ENCODE measurements at places on chromosomes 5 and 9. TPM values are rescaled to one million over a fixed set of nuclear protein-coding genes. Genes with fewer than 3 reads are reported as not detected.
A peak's percentile ranks its signal among the peaks of the same experiment; 100 is the strongest.

DNA sequence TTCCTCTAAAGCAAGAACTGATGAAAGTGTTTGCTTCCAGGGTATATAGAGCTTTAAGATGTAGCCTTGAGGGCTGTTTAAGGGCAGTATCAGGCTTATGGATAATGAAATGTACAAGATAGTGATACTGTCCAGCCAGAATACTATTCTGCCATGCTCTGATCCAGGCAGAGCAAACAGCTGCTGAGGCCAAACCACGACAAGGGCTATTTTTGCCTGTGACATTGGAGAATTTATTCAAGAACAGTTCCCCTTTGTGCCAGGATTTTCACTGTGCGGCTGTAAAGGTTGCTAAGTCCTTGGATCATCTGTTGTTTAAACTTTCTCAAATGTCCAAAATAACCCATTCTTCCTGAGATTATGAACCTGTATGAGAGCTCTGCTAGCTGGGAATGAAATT, 70.4 kb downstream of the OTP start:
- no peak for DNase-seq

GRCh38 chr5:60417500-60418181, 282.3 kb downstream of the DEPDC1B start:
- DNase-seq = no peak

The PAX5 gene
- not detected for total RNA-seq

DNA sequence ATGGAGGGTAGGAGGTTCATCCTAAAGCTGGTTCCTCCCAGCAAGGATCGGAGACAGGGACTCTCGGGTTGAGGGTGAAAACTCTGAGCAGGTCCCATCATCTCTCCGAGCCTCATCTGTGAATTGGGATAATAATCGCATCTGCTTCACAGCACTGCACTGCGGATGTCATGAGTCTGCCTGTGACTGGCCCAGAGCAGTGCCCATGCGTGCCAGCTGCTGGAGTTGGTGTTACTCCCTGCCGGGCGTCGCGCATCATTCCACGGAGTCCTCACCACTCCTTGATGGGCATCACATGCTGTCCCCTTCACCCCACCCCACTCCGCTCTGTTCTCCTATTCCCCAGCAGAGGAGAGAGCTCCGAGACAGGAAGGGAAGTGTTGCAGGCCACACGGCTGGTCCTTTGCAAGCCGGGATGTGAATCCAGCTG, 35.1 kb upstream of the ORM1 start:
- DNase-seq = no peak

GRCh38 chr5:156331845-156332244, 4.9 kb downstream of the SGCD start:
- DNase-seq = no peak

DNA sequence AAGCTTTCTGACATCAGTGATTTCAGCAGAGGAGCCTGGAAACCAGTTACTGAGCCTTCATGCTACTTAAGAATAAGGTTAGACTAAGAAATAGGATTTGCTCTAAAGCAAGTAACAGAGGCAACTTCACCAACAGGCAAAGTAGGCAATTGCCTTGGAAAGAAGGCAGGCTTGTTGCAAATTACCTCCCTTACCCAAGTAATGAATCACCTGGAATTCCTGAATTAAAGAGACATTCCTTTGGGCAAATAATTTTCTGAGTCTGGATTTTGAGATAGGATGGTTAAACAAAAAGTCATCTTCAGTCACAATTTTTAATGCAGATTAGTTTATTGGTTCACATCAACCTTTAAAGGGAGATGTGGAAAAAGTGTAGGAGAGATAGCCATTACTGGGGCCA, 92.8 kb downstream of the ITGA1 start:
- DNase-seq = no peak

DNA sequence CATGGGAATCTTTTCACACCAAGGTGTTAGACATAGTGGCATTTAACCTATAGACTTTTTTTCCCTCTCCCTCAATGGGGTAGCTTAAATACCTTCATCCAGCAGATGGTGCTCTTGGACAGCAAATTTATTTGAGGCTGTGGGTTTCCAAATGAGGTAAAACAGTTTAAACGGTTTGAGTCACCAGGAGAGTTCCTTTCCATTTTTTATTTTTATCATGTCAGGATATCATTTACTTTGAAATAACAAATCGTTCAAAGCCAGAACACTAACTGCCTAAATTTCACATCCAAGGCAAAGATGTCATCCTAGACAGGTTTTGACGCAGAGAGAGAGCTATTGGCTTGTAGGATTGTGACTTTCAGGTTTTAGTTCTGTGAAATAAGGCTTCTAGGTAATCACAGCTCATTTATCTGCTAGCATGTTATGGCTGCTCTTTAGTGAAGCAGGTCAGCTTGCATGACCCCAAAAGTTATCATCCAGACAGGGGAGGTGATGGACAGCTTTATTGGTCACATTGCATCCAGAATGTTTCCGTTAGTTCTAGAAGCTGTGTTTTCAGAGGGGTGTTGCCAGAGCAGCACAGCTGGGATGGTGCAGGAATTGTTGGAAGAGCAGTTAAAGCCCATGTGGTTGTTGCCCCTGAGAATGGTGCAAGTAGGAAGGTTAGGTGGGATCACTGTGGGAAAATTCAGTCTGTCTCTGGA, 69.8 kb downstream of the KDM4C start:
- peak; percentile 36 for DNase-seq

DNA sequence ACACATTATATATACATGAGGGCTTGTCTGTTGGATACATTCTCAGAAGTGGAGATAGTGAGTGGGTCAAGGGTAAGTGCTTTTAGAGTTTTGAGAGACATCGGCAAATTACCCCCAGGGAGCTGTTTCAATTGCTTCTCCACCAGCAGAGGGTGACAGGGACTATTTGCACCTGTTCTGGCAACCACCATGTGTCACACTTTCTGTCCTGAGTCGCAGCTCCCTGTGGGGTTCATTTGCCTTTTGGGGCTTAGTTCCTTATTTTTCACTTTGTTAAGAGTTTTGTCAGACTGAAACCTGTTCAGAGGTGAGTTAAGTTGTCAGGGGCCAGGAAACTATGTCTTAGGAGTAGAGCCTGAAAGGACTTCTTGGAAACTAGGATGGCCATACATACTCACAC, 20.1 kb upstream of the SLC36A1 start:
- DNase-seq = no peak

The IL7R gene
- 41.7 TPM for total RNA-seq

- no peak for DNase-seq
Observed at GRCh38 chr9:109856785-109857184, 76.8 kb downstream of the PALM2AKAP2 start.

- DNase-seq = no peak
Observed at GRCh38 chr9:128718475-128718874, 5.5 kb downstream of the ZDHHC12 start.

GRCh38 chr9:6880626-6881025, 122.9 kb downstream of the KDM4C start:
- no peak for DNase-seq

The FBP2 gene
- not detected for total RNA-seq

DNA sequence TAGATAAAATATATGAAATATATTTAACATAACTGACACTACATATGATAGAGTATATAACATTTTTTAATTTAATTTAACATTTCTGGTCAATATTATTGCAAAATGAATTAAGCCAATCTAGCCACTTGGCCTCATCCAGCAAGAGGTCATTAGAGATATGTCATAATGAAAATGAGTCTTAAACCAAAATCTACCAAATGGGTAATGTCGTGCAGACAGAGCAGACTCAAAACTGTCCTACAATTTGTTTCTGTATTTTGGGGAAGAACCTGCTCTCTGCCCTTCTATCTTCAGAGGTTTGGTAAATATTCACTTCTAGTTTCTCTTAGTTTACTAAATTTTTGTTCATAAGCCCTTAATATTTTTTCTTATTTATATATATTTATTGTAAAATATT, 61.4 kb downstream of the ARHGEF28 start:
- DNase-seq = no peak

The FOXD4 gene
- total RNA-seq = 0.18 TPM

GRCh38 chr9:87889065-87889881, 6.6 kb downstream of the SPATA31E1 start:
- DNase-seq = no peak

DNA sequence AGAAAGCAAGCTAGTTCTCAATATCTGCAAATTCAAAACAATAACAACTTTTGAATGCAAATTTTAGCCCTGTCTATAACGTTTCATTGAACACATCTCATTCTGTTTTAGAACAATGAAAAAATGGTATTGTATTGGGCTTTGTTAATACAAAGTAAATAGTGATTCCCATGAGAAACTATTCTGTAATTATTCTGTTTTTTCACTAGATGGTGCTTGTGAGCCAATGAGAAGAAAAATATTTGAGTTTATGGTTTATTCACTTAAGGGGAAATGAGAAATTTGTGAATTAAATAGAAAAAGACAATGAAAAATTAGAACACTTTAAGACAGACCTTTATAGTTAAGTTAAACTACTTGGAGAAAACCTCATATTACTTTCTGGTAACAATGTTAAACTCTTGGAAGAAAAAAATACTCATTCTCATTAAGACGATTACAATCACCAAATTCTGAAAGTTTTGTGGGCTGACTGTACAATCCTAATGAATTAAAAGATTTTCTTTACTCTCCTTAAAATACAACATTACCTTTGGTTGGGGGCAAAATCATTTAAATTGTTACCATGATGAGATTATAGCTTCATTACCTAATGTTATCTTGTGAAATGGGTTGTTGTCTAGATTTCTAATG, 127.0 kb downstream of the NNT start:
- peak; percentile 25 for DNase-seq

The TTC16 gene
- total RNA-seq = 0.07 TPM

The NXNL2 gene
- total RNA-seq = 6.8 TPM

DNA sequence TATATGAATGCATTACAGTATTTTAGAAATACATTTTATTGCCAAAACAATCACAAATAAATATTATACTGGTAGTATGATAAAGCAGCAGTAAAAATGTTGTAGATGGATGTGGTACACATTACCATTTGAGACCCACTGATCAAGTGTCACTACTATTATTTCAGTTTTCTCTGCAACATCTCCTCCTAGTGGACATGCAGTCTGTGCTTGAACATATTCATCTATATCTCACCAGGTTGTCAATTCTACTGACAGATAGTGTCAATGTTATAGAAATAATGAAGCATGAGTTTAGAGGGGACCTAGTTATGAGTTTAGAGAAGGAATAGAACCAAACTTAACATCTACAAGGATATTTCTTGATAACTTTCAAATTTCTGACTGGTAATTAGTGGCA, 39.2 kb upstream of the ELOVL7 start:
- DNase-seq = no peak

GRCh38 chr9:78132701-78133058, 101.1 kb upstream of the GNAQ start:
- no peak for DNase-seq

DNA sequence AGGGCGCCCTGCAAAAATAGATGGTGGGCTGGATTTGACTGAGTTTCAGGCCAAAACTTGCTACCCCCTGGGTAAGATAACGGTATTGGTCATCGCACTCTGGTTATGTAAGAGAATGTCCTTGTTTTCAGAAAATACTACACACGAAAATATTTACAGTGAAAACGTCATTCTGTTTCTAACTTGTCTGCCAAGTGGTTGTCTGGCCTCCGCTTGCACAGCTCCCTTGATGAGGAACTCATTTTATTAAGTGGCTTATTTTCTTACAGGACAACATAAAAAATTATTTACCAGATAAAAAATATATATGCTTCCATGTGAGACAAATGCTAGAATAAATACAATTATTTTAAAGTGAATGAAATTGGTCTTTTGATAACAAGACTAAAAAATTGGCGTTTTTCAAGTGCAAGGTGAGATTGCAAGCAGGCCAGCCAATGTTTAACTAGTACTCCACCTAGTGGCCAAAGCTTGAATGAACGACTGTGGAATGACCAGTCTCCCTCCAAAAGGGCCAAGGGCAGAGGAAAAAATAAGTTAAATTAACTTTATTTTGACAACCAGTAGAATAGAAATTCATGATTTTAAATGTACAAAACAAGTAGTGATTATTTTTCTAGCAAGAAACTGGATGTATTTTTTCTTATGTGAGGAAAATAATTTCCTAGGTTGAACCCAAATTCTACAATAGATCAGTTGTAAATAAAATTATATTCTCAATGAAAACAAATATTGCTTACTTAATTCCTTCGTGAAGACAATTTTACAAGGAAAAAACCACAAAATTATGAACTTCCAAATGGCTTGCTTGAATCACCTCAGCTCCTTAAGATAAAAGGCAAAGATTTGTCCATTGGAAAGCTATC, 93.2 kb downstream of the ZFAND5 start:
- peak; percentile 57 for DNase-seq

DNA sequence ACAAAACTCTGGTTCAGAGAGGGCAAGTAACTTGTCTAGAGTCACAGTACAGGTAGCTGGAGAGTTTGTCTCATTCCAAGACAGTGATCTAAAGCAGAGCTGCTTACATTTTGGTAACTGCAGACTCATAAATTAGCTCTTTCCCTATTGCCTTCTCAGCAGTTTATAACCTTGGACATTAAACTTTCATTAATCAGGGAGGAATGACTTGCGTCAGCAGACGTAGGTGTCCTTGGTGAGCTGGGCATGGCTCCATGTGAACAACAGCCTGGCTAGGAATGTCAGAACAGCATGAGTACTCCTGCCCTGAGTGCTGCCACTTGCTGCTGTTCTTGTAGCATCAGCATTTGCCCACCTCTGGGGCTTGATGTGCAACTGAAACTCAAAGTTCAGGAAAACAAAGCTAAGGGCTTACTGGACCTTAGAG, 2.2 kb upstream of the ALDOB start:
- DNase-seq = peak; percentile 6

The RHOBTB3 gene
- total RNA-seq = 171 TPM

DNA sequence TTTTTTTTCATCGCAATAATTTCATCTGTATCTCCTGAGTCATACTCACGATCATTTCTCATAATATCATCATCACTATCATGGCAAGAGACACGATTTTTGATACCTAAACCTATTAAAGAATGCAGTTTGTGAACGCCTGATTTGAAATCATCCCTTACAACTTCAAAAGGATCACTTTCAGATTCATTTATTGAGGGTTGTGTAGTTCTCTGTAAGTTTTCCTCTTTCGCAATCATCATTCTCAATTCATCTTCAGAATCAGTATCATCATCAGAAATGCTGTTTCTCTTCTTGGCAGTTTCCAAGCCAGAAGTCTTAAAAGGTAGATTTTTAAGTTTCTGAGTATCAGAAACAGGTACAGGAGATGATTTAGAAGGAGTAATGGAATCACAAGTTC, 9.7 kb downstream of the NOL8 start:
- DNase-seq = no peak

GRCh38 chr5:154478224-154478565, at the start of gene HAND1:
Gene HAND1, minus strand, starts transcription at chr5:154478227. Its CDS starts 219 bp downstream, at chr5:154478008.
- no peak for DNase-seq

- no peak for DNase-seq
Observed at GRCh38 chr9:123488722-123489321, 132.8 kb downstream of the CRB2 start.

GRCh38 chr5:10125116-10125515, 124.6 kb downstream of the ATPSCKMT start:
- DNase-seq = no peak

GRCh38 chr5:178381921-178382695, 149.5 kb upstream of the PHYKPL start:
- no peak for DNase-seq
